ENCODE measurements at places on chromosomes 11 and 22. TPM values are rescaled to one million over a fixed set of nuclear protein-coding genes. Genes with fewer than 3 reads are reported as not detected.

DNA sequence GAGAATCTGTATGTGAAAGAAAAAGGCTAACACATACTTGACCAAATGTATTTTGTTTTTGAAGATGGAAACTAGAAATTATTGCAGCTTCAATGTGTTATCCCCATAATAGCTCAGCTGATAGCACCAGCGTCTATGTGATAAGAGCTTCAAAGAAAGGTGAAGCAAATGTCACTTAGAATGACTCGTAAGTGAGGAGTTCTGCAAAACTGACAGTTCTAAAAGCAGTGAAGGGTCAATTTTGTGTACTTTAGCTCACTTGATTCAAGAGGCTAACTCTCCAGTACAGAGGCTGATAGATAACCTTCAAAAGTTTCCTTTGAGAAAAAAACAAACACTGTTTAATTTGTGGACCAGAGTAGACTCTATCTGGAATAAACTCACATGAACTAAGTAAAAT lies 87.2 kb upstream of the CARD18 start:
- DNase-seq = no peak

- no peak for DNase-seq
Observed at GRCh38 chr11:110207123-110207522, 89.3 kb downstream of the RDX start.

GRCh38 chr11:113506893-113507292 lies 31.7 kb upstream of the DRD2 start:
- DNase-seq = no peak

YPEL4 gene
- total RNA-seq = 1.9 TPM

SCGB2A2 gene
- total RNA-seq = not detected

GRCh38 chr11:33168709-33169200 lies 7.5 kb upstream of the CSTF3 start:
- no peak for DNase-seq

NEU3 gene
- 8.1 TPM for total RNA-seq

- DNase-seq = no peak
Observed at GRCh38 chr22:44578110-44578457, 80.1 kb upstream of the RTL6 start.

DNA sequence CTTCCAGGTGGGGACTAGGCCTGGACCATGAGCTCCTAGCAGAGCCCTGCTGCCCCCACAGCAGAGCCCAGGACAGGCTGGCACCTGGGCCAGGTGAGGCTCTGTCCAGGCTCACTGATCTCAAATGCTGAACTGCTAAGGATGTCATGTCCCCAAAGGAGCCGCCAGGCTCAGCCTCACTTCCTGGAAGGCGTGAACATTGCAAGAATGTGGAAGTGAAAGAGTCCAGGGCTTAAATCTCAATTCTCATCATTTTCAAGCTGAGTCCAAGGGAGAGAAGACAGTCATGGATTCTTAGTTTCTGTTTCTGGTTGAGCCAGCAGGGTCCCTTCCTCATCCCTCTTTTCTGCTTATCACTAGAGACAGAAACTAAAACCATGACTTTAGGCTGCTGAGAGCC lies 5.0 kb downstream of the ASCL2 start:
- peak; percentile 9 for DNase-seq

DNA sequence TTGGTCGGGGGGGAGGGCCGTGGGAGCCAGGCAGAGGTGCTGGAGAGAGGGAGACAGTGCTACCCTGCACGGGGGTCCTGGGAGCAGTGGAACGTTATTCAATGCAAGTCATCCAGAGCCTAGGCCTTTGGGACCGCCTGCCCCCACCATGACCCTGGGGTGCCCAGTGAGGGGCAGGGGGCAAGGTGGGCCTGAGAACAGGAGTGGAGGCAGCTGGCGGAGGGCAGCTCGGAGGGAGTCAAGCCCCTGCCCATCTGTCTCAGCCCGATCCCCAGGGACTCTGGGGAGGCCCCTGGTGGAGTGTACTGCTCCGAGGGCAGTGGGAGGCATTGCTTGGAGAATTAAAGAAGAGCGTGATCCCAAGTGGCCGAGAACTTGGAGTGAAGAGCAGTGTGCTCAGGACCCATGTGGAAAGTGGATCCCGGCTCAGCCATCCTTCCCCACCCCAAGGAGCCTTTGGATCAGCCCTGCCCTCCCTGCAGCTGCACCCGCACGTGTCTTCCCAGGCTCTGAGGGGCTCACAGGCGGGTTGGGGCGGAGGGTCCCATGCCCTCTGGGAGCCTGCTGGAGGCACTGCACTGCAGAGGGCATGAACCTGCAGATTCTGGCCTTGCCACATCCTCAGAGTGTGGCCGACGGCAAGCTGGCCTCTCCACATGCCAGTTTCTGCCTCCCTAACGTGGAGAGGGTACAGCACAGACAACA lies 34.0 kb upstream of the SMIM38 start:
- DNase-seq = no peak

DNA sequence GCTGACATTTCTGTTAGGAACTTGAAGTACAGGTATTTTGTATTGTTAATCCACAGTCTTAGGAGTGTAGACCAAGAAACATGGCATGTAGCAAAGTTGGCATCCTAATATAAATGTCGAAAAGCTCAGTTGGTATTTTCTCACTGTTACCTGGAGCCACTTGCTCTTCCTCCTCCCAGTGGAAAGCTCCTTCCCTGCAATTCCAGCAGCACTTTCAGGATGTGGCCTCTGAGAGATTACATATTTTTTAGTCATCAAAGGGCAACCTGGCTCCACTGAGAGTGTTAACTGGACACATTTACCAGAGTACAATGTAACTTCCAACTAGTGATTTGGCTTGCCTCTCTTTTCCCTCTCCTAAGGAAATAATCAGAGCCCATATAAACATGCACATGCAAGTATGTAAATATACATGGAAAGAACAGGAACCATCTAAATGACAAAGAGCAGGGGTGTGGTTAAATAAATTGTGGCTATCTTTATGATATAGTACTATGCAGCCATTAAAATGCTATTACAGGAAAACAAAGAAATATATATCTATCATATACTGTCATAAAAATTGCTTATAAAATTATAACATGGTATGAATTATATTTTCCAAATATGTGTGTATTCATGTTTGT lies 14.3 kb upstream of the EED start:
- DNase-seq = no peak

- DNase-seq = peak; percentile 38
Observed at GRCh38 chr11:65692367-65692766, 19.7 kb upstream of the KAT5 start.

Measured in mucosa of gallbladder (tissue), 1 donor.